B cell (primary cell): ENCODE measurements at places on chromosomes 1 and 21. TPM values are rescaled to one million over a fixed set of nuclear protein-coding genes. Genes with fewer than 3 reads are reported as not detected.

- H3K4me1 ChIP-seq, result peaks cover under 1% of the 10 kb centered on the region
- peaks cover 3% of the 10 kb centered on the region for H3K36me3 ChIP-seq
- no peak overlapping the region for H3K27ac ChIP-seq
- no peak overlapping the region for H3K4me3 ChIP-seq
- H3K27me3 ChIP-seq, result no peaks in the 10 kb centered on the region
These were observed 112.0 kb downstream of the ST3GAL3 start for GRCh38 chr1:43819357-43819756.

GRCh38 chr1:67642629-67643028 is 42.4 kb upstream of the GADD45A start:
- H3K27me3 ChIP-seq, result no peaks in the 10 kb centered on the region
- H3K36me3 ChIP-seq, result no peaks in the 10 kb centered on the region
- no peaks in the 10 kb centered on the region for H3K4me1 ChIP-seq

DNA sequence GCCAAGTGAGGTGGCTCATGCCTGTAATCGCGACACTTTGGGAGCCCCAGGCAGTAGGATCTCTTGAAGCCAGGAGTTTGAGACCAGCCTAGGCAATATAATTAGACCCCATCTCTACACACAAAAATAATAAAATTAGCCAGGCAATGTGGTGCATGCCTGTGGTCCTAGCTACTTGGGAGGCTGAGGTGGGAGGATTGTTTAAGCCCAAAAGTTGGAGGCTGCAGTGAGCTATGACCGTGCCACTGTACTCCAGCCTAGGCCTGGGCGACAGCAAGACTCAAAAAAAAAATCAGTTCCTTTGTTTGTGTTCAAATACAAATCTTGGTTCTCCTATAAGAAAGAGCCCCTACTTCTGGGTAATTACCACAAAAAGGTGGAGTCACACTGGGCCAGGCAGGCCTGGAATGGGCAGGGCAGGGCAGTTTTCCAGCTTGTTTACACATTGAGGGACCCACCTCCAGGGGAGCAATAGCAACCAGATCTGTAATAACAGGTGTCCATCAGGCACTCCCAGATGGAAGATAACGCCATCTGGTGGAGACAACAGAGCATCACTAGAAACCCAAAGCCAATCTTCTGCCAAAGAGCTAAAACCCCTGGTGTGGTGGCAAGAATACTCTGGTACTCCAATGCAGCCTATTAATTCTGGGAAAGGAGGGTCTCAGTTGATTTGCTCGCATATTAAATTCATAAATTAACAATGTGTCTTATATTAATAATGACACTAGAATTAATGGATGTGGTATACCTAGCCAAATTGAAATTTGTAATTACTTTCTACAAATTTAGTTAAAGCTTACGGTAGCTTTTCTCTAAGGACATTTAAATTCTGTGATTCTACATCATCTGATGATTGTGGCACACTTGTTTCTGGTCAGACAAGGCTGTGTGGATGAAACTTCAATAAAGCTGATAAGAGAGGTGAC is 13.2 kb downstream of the PPP1R15B start:
- DNase-seq, result peak; percentile 81
- H3K4me3 ChIP-seq, result no peak overlapping the region
- H3K4me1 ChIP-seq, result no peaks in the 10 kb centered on the region
- H3K27ac ChIP-seq, result peak overlapping the region; percentile 59
- peaks cover 13% of the 10 kb centered on the region for H3K36me3 ChIP-seq
- no peaks in the 10 kb centered on the region for H3K27me3 ChIP-seq

GRCh38 chr1:27335506-27336422 is 6.1 kb upstream of the SYTL1 start:
- peaks cover 20% of the 10 kb centered on the region for H3K4me1 ChIP-seq
- H3K36me3 ChIP-seq, result peaks cover 62% of the 10 kb centered on the region
- DNase-seq, result no peak

DNA sequence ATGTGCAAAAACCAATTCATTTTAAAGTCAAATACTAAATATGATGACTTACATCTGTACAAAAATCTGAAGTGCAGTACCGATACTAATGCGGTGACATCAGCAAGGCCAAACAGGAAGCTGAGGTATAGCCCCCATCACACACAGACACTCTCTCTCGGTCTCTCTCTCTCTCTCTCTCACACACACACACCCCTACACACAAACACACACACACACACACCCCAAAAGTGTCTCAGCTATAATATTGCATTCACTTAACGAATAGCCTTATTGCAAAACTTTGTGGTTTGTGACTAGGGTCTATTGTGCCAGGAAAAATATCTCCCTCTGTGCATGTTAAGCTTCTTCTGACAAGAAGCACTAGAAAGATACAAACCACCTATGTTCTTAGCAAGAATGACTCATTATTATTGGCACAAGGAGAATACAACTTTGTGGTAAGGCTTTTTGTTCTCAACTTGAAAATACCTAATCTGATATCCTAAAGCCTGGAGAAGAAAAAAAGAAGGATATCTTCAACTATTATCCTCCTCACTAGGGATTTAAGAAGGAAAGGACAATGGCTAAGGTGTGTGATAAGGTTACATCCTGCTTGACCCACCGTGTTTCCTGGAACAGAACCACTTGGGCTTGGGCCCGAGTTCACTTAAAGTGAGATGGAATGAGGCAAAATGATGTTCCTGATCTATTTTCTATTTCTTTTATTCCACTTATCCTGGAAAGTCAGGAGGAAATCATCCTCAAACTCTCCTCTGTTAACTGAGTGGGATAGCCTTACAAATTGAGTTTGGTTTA is 107.1 kb downstream of the NIBAN1 start:
- peak; percentile 51 for DNase-seq
- no peaks in the 10 kb centered on the region for H3K27me3 ChIP-seq
- H3K4me1 ChIP-seq, result peaks cover 19% of the 10 kb centered on the region
- peak overlapping the region; percentile 44 for H3K27ac ChIP-seq
- H3K4me3 ChIP-seq, result no peak overlapping the region
- no peaks in the 10 kb centered on the region for H3K36me3 ChIP-seq

GRCh38 chr1:165057956-165058355 is 298.6 kb downstream of the LMX1A start:
- no peak overlapping the region for H3K4me3 ChIP-seq
- no peak overlapping the region for H3K27ac ChIP-seq
- H3K27me3 ChIP-seq, result no peaks in the 10 kb centered on the region

- peaks cover 10% of the 10 kb centered on the region for H3K4me1 ChIP-seq
- no peaks in the 10 kb centered on the region for H3K36me3 ChIP-seq
- no peak overlapping the region for H3K27ac ChIP-seq
- no peaks in the 10 kb centered on the region for H3K27me3 ChIP-seq
- DNase-seq, result no peak
These were observed 83.6 kb downstream of the ST6GALNAC3 start for GRCh38 chr1:76158126-76158525.

- H3K27me3 ChIP-seq, result no peaks in the 10 kb centered on the region
- no peak overlapping the region for H3K27ac ChIP-seq
- peaks cover 15% of the 10 kb centered on the region for H3K36me3 ChIP-seq
- H3K4me3 ChIP-seq, result no peak overlapping the region
- DNase-seq, result no peak
These were observed 42.0 kb downstream of the ADSS2 start for GRCh38 chr1:244409701-244410100.

- H3K4me3 ChIP-seq, result no peak overlapping the region
- H3K36me3 ChIP-seq, result no peaks in the 10 kb centered on the region
- no peak overlapping the region for H3K27ac ChIP-seq
- no peaks in the 10 kb centered on the region for H3K27me3 ChIP-seq
- DNase-seq, result no peak
These were observed 108.0 kb downstream of the HMGB4 start for GRCh38 chr1:33971913-33972312.

DNA sequence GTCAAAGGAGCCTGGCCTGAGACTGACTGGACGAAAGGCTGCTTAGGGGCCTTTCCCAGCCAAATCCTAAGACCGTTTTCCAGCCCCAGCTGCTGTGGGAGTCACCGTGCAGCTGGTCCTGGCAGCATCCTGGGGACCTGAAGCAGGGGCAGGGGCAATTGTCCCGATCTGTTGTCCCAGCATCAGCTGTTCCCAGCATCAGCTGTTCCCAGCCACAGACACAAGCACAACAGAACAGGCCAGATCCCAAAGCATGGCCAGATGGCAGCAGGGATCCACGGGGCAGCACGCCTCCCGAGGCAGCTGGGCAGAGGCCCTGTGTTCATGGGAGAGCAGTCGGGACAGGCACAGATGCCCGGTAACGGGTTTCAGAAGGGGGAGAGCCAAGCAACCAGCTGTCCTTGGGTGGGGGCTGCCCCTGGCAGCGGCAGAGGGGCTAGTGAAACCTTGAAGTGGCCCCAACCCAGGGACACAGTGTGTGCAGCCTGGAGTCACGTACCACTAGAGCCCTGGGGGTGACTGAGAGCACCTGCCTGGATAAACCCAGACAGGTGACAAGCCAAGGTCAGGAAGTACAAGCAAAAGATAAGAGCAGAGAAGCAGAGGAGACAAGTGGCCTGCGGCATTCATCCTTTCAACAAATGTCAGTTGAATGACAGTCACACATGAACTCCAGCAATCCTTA is 13.3 kb downstream of the CELA2B start:
- DNase-seq, result no peak
- H3K36me3 ChIP-seq, result peaks cover 4% of the 10 kb centered on the region
- H3K4me3 ChIP-seq, result no peak overlapping the region
- no peak overlapping the region for H3K27ac ChIP-seq
- no peaks in the 10 kb centered on the region for H3K4me1 ChIP-seq

DNA sequence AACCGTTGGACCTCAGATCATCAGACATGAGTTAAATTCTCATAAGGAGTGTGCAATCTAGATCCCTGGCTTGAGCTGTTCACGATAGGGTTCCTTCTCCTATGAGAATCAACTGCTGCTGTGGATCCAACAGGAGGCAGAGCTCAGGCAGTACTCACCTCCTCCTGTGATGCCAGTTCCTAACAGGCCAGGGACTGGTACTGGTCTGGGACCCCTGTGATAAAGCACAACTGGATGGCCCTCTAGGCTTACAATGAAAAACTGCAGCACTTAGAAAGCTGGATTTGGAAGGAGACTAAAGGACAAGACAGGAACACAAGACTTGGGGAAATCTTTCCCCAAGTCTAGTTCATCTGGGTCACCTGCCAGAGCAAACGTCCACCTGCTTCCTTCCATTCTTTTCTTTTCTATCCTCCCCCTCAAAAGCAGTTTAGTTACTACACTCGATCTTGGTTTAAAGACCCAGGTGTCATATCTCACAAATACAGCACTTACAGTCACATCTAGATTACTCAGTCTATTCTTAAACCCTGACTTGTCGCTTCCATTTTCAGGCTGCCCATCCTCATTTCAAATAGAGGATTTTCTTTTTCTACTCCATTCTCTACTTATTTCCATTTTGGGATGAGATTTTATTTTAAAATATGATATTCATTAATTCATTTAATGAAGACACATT is 59.8 kb downstream of the PTPN14 start:
- no peaks in the 10 kb centered on the region for H3K27me3 ChIP-seq
- no peak overlapping the region for H3K27ac ChIP-seq
- H3K4me3 ChIP-seq, result no peak overlapping the region

DNA sequence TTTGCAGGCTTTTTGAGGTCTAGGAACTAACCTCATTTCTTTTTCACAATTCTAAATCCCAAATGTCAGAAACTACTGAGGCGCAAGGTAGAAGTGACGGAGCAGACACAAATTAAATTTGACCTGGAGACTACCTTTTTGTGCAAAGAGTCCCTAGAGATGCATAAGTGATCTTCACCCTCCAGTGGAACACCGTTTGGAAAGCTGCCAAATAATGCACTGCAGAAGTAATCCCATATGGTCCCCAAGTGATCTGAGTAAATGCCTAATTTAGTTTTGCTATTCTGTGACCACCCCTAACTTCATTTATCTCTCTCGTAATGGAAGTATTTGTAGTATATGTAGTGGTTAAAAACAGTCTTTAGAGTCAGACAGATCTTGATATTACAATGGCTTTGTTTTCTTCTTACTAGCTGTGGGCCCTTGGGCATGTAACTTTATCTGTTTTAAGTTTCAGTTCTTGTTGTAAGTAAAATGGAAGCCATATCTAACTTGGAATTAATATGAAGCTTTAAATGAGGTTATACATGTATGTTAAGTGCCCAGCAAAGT is 70.4 kb upstream of the IPO9 start:
- H3K4me3 ChIP-seq, result no peak overlapping the region
- no peak for DNase-seq
- peaks cover 15% of the 10 kb centered on the region for H3K4me1 ChIP-seq
- H3K36me3 ChIP-seq, result no peaks in the 10 kb centered on the region
- H3K27me3 ChIP-seq, result no peaks in the 10 kb centered on the region
- no peak overlapping the region for H3K27ac ChIP-seq

GRCh38 chr1:94925561-94926125 is 1.3 kb downstream of the CNN3 start:
- DNase-seq, result peak; percentile 76
- H3K4me1 ChIP-seq, result peaks cover 28% of the 10 kb centered on the region
- H3K27ac ChIP-seq, result peak overlapping the region; percentile 51
- H3K27me3 ChIP-seq, result no peaks in the 10 kb centered on the region
- peak overlapping the region; percentile 61 for H3K4me3 ChIP-seq

- DNase-seq, result no peak
- no peaks in the 10 kb centered on the region for H3K36me3 ChIP-seq
- H3K4me1 ChIP-seq, result no peaks in the 10 kb centered on the region
- no peak overlapping the region for H3K4me3 ChIP-seq
These were observed 178.3 kb downstream of the ATG4C start for GRCh38 chr1:62962014-62962812.

DNA sequence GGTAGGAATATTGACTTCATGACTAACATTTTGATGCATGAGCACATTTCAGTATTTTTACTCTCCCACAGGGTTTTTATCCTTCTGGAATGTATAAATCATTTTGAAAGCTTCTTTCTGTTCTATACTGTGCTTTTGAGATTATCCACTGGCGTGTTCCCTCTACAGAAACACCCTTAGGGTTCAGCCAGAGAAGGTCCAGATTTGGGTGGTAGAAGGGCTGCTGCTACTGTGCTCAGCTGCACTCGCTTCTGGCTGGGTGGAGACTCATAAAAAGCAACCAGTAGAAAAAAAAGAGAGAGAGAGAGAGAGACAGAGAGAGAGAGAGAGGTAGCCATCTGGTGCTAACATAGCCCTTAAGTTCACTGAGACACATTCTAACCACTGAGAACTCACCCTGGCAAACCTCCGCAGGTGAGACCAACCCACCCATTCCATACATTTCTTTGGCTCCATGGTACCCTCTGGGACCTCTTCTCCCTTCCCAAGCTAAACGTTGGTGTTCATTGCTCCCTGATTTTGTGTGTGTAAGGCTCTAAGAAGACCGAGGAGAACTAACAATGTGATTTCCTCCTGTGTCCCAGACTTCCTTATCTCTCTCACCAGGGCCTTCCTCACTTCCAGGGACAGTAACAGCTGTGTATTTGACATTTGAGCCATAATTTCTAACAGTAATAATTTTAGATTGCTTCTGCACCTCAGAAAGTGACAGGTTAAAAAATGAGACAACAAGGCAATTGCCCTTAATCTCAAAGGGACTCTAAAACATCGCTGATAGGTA is 7.2 kb downstream of the APCS start:
- no peak overlapping the region for H3K4me3 ChIP-seq
- H3K27me3 ChIP-seq, result no peaks in the 10 kb centered on the region
- no peak for DNase-seq
- no peaks in the 10 kb centered on the region for H3K36me3 ChIP-seq
- H3K4me1 ChIP-seq, result no peaks in the 10 kb centered on the region
- H3K27ac ChIP-seq, result no peak overlapping the region

Gene FMO5
- 7.8 and 11.8 TPM in 2 replicates for polyA plus RNA-seq

Gene MSH4
- polyA plus RNA-seq, result 0.19 and 0.20 TPM in 2 replicates

Gene CADM3
- polyA plus RNA-seq, result 0.32 and 0.33 TPM in 2 replicates

Gene CCDC30
- polyA plus RNA-seq, result 1.2 and 1.4 TPM in 2 replicates

Gene ASTN1
- polyA plus RNA-seq, result not detected in 2 replicates

Gene LCE1F
- polyA plus RNA-seq, result not detected in 2 replicates

Gene PLEKHN1
- 0.36 and 0.37 TPM in 2 replicates for polyA plus RNA-seq

Gene PGLYRP4
- polyA plus RNA-seq, result not detected in 2 replicates
